ENCODE measurements at places on chromosomes 3 and 15.

DNA sequence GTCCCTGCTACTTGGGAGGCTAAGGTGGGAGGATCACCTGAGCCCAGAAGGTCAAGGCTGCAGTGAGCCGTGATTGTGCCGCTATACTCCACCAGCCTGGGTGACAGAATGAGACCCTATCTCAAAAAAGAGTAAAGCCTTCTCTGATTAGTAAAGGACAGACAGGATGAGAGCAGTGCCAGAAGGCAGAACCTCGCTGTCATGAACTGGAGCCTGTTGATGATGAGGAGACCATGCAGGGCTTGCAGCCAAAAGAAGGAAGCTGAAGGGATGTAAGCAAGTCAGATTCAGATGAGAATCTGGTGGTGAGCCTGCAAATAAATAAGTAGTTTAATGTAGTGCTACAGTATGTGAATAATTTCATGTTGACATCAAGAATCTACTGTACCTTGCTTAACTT lies 52.8 kb downstream of the USP50 start:
- DNase-seq, result no peak

GRCh38 chr15:71116942-71117341 lies 1.7 kb downstream of the THSD4 start:
- no peak for DNase-seq

GRCh38 chr3:187960820-187961219 lies 193.1 kb upstream of the LPP start:
- no peak for DNase-seq

GRCh38 chr15:52466134-52466701 lies 62.5 kb downstream of the MYO5A start:
- DNase-seq, result no peak

- no peak for DNase-seq
These were observed 5.8 kb downstream of the HSPBAP1 start for GRCh38 chr3:122787872-122788271.

- no peak for DNase-seq
These were observed 292.5 kb downstream of the SHQ1 start for GRCh38 chr3:72555714-72556113.

GRCh38 chr15:42707068-42707467 lies 29.9 kb downstream of the CDAN1 start:
- no peak for DNase-seq

GRCh38 chr3:149453140-149453805 lies 21.2 kb upstream of the TM4SF4 start:
- DNase-seq, result no peak

DNA sequence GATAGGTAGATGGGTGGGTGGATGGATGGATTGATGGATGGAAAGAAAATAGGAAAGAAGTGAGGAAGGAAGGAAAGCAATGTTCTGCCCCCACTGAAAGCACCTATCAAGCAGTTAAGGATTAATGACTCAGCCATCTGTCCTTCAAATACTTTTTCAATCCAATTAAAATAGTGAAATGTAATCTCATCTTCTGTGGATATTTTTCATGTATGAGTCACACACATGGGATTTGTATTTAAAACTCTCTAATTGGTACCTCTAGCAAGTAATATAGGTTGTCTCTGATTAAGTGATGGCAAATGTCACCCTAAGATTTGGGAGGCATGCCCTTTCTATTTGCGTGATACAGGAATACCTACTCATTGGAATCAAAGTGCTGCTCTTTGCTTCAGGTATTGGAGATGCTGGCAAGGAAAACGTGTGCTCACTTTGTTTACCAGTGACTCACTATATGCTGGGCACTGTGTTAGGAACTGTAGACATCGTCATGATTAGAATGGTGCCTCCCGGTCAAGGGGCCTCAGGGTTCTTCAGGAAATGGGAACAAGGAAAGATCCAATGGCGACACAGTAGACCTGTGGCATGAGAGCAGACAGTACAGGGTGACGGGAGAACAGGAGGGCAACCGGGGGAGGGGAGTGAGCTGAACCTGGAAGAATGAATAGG lies 230.1 kb downstream of the CLSTN2 start:
- no peak for DNase-seq

DNA sequence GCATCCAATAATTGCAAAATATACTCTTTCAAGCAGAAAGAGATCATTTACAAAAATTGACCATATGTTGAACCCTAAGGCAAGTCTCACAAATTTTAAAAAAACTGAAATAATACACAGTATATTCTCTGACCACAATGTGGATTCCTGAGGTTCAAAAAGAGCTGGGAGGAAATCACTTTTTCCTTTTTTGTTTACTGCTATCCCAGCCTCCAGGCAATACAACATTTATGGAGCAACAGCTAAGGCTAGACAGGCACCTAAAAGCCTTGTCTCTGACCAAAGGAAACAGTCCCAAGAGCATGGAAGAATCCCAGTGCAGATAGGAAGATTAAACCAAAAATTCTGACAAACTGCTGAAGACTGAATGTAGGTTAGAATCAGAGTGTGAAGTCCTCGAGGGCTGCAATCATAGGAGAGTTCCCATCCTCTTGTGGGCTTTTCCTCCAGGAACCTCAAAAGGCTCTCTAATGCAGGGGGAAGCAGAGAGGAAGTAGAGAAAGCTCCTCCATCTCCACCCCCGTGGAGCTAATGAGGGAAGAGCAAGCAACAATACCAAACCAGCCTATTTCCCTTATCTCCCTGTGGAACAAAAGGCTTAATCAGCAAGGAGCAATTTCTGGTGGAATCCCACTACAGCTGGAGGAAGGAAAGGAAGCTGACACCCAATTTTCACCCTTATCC lies 57.0 kb downstream of the TMCC1 start:
- no peak for DNase-seq

GRCh38 chr3:137259089-137259488 lies 301.3 kb downstream of the IL20RB start:
- no peak for DNase-seq

- no peak for DNase-seq
These were observed 97.5 kb downstream of the CHL1 start for GRCh38 chr3:294096-294495.

GRCh38 chr15:52682200-52682599 lies 3.0 kb upstream of the ATOSA start:
- DNase-seq, result no peak

DNA sequence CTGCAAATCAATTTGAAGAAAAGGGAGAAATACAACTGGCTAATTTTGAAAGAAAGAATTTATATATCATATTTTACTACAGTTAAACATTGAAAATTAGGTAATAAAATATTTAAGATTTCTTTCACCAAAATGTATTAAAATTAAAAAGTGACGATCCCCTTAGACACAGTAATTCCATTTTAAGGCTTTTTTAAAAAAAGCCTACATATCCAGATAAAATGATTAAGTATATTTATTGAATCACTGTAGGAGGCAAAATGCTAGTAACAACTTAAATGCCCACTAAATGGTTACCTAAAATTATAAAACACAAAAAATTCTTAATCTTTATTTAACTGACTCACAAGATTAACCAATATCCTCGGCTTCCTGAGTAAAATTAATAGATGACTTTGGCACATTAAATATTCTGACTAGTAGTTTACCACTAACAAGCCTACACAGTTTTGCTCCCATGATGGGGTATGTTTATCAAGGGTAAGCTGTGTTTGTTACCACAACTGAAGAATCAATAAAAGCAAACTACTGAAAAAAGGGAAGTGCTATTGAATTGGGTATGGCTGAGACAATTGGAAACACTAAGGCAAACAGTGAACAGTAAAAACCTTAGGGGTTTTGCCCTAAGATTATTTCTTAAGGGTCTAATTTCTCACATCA lies 28.4 kb downstream of the ANKRD28 start:
- DNase-seq, result no peak

DNA sequence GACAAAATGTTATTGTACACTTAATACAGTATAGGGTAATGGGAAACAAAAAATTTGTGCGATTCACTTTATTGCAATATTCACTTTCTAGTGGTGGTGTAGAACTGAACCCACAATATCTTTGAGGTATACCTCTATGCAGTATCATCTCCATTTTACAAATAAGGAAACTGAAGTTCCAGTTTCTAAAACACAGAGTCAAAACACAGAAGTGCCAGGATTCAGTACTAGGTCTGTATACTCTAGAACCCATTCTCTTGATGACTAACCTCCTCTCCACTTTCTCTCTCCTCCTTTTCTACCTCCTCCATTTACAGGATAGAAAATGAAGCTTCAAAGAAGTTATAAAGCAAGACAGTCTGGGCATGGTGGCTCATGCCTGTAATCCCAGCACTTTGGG lies 62.2 kb downstream of the MB21D2 start:
- DNase-seq, result no peak

GRCh38 chr3:183515968-183516851 lies 39.3 kb downstream of the KLHL6 start:
- DNase-seq, result no peak

GRCh38 chr3:194977356-194977755 lies 291.7 kb downstream of the FAM43A start:
- DNase-seq, result no peak

- no peak for DNase-seq
These were observed 12.3 kb downstream of the BOC start for GRCh38 chr3:113223475-113224281.

DNA sequence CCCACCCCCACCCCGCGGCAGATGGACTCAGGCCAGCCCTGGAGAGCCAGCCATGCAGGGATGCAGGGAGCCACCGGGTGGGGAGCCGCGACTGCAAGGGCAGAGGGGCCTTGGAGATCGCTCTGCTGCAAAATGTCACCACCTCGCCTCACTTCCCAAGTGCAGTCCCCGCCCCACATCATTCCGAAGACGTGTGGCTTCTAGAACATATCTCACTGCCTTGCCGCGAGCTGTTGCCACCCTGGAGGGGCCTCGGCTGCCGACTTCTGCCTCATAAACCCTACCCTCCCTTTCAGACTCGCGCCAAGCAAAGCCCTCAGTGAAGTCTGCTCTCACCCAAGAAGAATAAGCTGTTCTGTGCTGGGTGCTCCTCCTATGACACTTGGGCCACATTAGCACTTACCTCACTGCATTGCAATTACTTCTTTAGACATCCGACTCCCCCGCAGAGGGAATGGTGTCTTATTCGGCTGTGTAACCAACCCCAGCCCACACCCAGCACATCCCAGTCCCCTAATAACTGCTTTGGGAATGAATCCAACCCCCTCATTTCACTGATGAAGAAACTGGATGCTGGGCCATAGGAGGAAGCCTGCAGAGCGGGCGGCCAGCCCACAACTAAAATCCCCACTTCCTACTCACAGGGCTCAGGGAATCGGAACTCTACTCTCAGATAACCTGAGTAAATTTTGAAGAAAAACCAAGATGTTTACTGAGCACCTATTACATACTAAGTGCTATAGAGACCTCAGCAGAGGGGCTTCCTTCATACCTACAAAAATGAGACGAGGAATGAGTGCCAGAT lies 8.6 kb downstream of the TLE3 start:
- DNase-seq, result no peak

DNA sequence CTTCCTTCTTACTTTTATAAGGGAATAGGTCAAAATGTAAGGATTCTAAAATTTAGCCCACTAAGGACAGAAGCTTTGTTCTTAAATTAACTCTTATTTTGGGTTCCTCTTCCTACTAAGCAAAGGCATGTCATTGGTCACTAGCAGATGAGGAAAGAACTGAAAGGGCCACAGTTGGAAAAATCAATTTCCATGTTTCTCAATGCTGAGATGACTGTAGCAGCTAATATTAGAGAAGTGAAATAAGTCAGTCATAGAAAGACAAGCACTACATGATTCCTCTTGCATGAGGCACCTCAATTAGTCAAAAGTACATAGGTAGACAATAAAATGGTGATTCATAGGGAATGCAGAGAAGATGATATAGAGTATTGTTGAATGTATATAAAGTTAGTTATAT lies 353.7 kb downstream of the RSL24D1 start:
- DNase-seq, result no peak

GRCh38 chr3:55564726-55565125 lies 77.6 kb upstream of the WNT5A start:
- DNase-seq, result no peak

- DNase-seq, result no peak
These were observed 152.1 kb upstream of the ALCAM start for GRCh38 chr3:105214590-105214989.

GRCh38 chr3:184619787-184620430 lies 58.3 kb downstream of the EPHB3 start:
- DNase-seq, result no peak

DNA sequence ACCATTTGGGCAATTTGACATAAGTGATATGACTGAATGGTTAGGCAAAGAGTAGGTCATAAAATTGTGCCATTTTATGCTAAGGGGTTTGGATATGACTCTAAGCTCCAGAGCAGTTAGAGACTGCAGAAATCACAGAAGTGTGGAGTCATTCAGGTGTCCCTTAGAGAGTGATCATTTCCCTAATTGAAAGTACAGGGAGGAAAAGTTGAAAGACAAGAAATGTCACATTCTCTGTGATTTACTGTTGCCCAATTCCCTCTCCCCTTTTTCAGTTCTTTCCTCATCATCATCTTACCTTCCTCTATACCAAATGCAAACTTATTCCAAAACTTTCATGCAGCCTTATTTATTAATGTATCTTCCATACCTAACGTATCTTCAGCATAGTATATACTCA lies 2.7 kb upstream of the GOLGB1 start:
- DNase-seq, result no peak
